Stimulated activated CD4-positive, alpha-beta T cell treated with anti-CD3 and anti-CD28 coated beads, Interleukin-1b, Interleukin-23, amount 100 ng/mL, for 1 hour (primary cell): ENCODE measurements at places on chromosomes 13 and 19.
A peak's percentile ranks its signal among the peaks of the same experiment; 100 is the strongest.

DNA sequence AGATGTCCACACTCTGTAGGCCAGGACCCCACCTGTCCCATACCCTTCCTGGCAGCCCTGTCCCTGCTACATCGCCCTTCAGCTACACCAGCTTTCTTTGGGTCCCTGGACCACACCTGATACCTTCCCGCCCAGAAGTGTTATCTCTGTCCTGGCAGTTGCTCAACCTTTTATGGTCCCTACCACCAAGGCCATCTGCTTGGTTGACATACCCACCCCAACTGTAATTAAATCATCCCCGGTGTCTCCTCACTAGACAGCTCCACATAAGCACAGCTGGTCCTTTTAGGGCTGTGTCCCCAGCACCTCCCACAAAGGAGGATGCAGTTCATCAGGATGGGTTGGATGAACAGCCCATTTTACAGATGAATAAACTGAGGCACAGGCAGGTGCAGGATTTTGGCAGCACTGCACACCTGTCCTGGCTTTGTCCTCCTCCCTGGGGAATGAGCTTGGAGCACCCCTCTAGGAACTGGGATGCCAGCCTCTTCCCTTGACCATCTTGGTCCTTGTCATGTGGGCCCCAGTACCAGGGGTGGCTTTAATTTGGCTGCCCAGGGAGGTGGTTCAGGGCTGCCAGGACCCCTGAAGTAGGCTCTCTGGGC, 12.9 kb downstream of the NACC1 start:
- no peak for DNase-seq

- no peak for DNase-seq
Observed at GRCh38 chr19:3932931-3933810, at the start of gene NMRK2. TSS of gene NMRK2 (plus strand) at chr19:3933069. CDS start at chr19:3933672, 603 bp downstream.

- DNase-seq = no peak
Observed at GRCh38 chr13:82011355-82011754, 1670.4 kb upstream of the SPRY2 start.

- no peak for DNase-seq
Observed at GRCh38 chr13:75489502-75490263, 7.7 kb upstream of the TBC1D4 start.

- DNase-seq = no peak
Observed at GRCh38 chr13:101434486-101434885, 18.0 kb upstream of the ITGBL1 start.

- no peak for DNase-seq
Observed at GRCh38 chr13:26983543-26984320, 187.9 kb downstream of the USP12 start.

GRCh38 chr13:41962994-41963393, 2.1 kb upstream of the VWA8 start:
- no peak for DNase-seq

- DNase-seq = no peak
Observed at GRCh38 chr13:37074703-37075102, 15.2 kb upstream of the SUPT20H start.

DNA sequence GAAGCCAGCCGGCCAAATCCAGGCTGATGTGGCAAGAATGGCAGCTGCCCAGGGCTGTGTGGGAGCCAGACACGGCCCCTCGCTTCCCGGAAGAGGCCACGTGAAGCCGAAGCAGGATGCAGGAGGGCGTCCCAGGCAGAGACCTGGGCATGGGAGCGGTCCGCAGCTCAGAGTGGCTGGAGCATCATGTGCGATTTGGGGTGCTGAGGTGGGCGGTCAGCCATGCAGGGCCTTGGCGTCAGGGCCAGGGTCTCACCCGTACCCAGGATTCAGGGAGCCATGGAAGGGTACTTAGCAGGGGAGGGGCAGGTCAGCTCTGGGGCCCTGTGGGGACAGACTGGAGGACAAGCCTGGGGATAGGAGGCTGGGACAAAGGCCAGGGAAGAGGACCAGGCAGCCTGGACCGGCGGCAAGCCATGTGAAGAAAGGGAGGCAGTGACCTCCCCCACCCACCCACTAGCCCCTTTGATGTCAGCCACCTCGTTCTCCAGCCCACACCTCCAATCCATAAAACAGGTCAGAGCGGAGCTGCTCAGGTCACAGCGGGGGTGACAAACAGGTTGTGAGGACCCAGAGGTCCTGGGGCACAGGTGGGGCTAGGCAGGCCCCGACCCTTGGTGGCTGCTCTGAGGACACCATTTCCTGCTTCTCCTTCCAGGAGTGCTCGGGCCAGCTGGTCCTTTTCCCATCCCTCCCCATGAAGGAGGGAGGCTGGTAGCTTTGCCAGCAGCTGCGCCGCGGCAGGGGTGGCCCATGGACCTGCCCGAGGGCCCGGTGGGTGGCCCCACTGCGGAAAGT, 2.3 kb downstream of the KASH5 start:
- DNase-seq = no peak

DNA sequence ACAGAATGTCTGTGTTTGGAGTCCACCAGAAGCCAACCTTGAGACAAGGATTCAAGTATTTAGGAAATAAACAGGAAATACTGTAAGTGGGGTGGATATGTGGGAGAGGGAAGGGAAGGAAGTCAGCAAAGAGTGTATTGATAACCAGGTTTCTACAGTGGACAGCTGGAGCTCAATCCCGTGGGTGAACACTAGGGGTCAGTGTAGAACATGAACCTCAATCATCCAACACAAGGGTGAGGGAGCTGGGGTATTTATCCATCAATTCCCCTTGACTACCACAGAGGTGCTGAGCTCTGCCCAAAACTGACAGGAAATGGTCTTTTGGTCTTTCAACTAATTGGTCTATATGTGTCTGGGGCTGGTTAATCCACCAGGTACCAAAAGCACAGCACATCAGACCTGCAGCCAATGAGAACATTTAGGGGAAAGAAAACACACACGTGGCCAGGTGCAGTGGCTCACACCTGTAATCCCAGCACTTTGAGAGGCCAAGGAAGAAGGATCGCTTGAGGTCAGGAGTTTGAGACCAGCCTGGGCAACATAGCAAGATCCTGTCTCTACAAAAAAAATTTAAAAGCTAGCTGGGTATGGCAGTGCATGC, 5.6 kb upstream of the SYDE1 start:
- DNase-seq = no peak

- no peak for DNase-seq
Observed at GRCh38 chr13:100434010-100434763, 154.4 kb downstream of the GGACT start.

GRCh38 chr13:24184265-24184841, 23.8 kb downstream of the SPATA13 start:
- DNase-seq = no peak

DNA sequence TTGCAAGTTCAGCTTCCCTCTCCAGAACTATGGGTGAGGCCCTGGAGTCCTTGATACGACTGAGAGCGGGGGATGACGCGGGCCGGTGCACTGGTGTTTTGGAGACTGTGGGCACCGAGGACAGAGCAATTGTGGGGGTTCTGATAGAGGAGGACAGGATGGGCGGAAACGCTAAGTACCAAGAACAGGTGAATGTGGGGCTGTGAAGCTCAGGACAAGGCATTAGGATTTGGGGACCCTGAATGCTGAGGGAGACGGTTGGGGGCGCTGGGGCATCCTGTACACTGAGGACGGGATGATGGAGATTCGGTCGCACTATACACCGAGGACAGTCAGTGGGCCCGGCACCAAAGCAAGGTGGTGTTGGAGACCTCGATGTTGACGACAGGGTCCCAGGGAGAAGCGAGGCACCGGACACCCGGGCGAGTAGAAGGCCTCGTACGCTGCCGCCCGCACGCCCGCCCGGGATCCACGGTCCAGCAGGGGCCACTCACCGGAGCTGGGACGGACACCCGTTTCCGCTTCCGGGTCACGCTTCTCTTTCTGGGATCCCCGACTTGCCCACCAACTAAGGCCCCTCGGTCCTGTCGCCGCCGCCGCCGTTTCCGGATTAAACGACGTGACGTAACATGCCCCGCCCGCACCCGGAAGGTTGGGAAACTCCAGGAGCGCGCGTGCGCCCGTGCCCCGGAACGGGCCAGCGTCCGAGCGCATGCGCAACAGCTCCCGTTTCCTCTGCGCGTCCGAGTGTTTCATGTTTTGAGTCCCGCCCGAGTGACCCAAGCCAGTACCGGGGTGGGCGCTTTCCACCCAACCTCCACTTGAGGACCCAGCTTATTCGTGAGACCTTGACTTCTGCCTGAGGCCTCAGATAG, at the start of gene CHMP2A:
Gene CHMP2A, minus strand, starts transcription at position 612 of the 875 bp plus-strand sequence. CDS start 893 bp downstream, outside the sequence.
- peak; percentile 97 for DNase-seq

- DNase-seq = no peak
Observed at GRCh38 chr13:78712831-78713230, 53.9 kb upstream of the OBI1 start.

DNA sequence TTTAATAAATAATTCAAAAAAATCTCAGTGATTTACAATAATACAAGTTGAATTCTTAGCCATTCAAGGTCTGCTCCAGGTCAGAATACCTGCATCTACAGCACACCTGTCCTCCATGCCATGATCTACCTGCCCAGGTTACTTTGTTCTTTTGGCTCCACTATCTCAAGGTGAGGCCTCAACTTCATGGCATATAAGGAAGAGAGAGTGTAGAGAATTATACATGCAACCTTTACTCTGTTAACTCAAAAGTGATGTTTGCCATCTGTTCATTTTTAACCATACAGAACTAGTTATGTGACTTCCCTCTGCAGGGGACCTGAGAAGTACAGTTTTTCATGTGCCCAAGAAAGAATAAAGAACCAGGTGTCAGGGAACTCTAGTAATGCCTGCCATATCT, 28.2 kb upstream of the MICU2 start:
- DNase-seq = no peak

DNA sequence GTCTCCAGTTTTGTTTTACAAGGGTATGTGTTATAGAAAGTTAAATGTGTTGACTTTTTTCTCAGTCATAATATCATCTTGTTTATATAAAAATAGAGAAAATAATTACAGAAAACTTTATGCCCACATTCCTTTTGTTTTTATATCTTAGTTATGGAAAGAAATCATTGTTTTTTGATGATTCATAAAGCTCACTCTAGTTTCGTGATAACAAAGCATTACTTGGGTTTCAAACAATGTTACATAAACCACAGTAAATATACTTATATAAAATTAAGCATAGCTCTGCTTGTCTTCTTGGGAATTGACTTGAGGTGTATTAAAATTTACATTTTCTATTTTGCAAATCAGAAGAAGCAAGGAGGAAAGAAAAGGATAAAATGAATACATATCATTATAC, 111.8 kb downstream of the SGCG start:
- DNase-seq = no peak

DNA sequence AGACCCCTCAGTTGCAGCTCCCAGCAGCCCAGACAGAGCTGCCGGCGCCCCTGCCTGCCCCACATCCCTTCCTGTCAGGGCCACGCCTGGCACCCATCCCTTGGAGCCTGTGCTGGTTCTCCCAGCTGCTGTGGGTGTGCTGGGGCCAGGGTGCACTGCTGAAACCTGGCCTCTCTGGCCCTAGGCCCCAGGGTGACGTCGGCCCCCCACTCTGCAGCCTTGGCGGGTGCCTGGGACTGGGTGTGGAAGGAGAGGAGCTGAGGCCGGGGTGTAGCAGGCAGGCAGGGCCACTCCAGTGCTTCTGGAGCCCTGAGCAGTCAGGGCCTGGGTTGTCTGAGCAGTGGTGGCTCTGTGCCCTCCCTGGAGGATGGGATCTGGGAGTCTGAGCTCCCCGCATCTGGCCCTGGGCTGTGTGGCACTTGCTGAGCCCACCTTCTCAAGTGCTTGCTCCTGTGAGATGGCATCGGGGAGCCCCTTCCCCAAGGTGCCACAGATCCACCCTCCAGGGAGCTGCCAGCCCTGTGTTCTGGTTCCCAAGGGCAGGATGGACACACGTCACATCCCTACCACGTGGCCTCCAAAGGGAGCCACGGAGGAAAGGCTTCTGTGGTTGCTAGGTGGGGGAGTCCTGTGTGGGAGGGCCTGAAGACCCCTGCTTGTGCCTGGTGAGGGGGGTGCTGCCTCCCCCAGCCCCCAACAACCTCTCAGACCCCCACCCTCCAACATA, 5.2 kb downstream of the PLEKHJ1 start:
- DNase-seq = no peak

DNA sequence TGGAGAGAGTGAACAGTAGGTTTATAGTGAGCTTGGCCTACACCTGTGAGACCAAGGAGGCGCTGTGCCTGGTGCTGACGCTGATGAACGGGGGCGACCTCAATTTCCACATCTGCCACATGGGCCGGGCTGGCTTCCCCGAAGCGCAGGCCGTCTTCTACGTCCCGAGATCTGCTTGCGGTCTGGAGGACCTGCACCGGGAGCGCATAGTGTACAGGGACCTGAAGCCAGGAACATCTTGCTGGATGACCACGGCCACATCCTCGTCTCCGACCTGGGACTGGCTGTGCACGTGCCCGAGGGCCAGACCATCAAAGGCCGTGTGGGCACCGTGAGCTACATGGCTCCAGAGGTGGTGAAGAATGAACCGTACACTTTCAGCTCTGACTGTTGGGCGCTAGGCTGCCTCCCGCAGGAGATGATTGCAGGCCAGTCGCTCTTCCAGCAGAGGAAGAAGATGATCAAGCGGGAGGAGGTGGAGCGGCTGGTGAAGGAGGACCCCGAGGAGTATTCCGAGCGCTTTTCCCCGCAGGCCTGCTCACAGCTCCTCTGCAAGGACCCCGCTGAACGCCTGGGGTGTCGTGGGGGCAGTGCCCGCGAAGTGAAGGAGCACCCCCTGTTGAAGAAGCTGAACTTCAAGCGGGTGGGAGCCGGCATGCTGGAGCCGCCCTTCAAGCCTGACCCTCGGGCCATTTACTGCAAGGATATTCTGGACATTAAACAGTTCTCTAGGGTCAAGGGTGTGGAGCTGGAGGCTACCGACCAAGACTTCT, 139.0 kb downstream of the ZDHHC20 start:
- no peak for DNase-seq

GRCh38 chr13:100234524-100235136, 145.7 kb downstream of the PCCA start:
- no peak for DNase-seq
